Natural killer cell (primary cell): ENCODE measurements at places on chromosomes 2 and 18. TPM values are rescaled to one million over a fixed set of nuclear protein-coding genes. Genes with fewer than 3 reads are reported as not detected.

- H3K4me3 ChIP-seq: no peak overlapping the region
- H3K27ac ChIP-seq: no peak overlapping the region
- no peak for DNase-seq
Observed at GRCh38 chr2:69704446-69704845, 37.5 kb upstream of the ANXA4 start.

DNA sequence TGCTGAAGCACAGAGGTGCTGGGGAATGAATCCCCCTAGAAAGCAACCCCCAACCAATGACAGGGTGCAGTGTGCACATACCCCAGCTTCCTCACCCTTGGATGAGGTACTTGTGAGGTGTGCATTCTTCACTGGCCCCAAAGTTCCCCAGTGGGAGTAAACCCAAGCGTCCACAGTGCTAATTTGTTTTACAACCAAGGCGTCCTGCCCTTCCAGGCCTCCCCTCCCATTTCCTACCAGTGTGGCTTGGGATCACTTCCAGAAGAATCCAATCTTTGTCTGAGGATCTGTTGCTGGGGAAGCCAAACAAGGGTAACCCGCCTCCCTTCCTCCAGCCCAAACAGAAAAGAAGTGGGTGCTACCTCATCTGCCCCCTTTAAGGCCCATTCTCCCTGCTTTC, 40.3 kb upstream of the TEX51 start:
- H3K4me3 ChIP-seq: no peak overlapping the region
- no peaks in the 10 kb centered on the region for H3K27me3 ChIP-seq
- H3K4me1 ChIP-seq: no peaks in the 10 kb centered on the region
- no peak for DNase-seq
- no peaks in the 10 kb centered on the region for H3K36me3 ChIP-seq

DNA sequence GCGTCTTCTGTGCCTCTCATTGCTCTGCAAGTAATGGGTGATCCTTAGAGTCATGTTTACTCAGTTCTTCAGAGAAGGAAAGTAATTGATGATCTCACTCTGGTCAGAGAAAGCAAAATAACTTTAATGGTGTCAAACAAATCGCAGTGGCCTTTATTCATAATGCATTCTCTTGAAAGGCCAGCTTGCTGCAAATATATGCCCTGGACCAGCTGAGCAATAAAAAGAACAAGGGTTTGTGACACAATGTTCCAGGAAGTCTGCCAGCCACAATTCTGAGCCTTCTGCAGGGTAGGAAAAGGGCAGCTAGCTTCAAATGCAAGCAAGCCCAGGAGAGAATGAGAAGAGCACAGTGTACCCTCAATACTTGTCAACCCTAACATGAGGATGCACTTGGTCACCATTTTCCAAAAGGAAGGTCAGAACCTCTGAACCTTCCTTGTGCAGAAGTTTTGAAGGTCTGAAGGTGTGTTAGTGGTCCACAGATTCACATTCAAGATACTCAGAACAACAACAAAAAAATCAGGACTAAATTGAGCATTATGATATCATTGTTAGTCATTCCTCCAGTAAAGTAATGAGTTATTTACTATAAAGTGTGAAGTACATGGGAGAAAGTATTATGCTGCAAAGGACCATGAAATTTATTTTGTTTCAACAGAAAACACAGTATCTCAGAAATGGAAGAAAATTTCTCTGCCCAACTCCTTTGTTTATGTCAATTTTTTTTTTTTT, 355.6 kb downstream of the PAX3 start:
- no peak overlapping the region for H3K4me3 ChIP-seq
- no peak for DNase-seq
- H3K4me1 ChIP-seq: no peaks in the 10 kb centered on the region
- no peaks in the 10 kb centered on the region for H3K36me3 ChIP-seq
- H3K27me3 ChIP-seq: no peaks in the 10 kb centered on the region

DNA sequence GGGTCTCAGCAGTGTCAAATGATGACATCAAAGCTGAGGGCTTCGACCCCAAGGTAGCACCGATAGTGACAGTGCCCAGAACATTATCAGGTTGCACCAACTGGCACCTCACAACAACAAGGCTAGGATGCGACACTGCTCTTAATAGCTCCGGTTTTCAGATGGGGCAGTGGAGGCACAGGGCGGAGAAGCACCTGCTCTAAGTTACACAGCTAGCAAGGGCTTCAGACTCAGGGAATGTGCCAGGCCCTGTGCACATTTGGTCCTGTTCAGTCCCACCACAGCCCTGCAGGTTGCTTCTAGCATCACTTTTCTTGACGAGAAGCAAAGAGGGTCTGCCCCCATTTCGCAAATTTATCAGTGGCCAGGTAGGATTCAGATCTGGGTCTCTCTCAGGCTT, 74.1 kb downstream of the DGKD start:
- H3K27ac ChIP-seq: no peak overlapping the region
- no peaks in the 10 kb centered on the region for H3K27me3 ChIP-seq
- DNase-seq: no peak
- H3K4me1 ChIP-seq: peaks cover 19% of the 10 kb centered on the region

DNA sequence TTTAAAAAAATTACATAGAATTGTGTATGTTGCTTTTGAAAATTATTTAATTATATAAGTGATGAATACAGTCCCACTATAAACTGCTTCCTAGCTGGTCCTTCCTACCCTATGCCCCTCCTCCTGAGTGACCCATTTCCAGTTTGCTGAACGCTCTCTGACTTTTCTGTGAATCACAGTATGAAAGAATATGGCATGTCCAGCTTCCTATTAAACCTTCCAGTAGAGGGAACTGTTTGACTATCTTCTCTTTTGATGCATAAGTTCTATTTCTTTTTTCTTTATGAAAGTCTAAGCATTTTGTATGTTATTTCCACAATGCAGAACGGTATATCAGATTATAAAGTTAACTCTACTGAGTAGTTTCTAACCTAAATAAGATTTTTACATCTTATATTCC, 41.3 kb downstream of the PSMG2 start:
- no peaks in the 10 kb centered on the region for H3K27me3 ChIP-seq
- no peak overlapping the region for H3K27ac ChIP-seq
- peak; percentile 68 for DNase-seq
- H3K36me3 ChIP-seq: no peaks in the 10 kb centered on the region

- no peaks in the 10 kb centered on the region for H3K4me1 ChIP-seq
- H3K27ac ChIP-seq: no peak overlapping the region
- H3K27me3 ChIP-seq: peaks cover 3% of the 10 kb centered on the region
- no peak overlapping the region for H3K4me3 ChIP-seq
- H3K36me3 ChIP-seq: no peaks in the 10 kb centered on the region
Observed at GRCh38 chr2:70344195-70344594, 42.3 kb upstream of the FAM136A start.

GRCh38 chr18:37711766-37712505, 146.3 kb upstream of the CELF4 start:
- no peaks in the 10 kb centered on the region for H3K27me3 ChIP-seq
- DNase-seq: no peak
- H3K4me3 ChIP-seq: no peak overlapping the region
- H3K27ac ChIP-seq: no peak overlapping the region

DNA sequence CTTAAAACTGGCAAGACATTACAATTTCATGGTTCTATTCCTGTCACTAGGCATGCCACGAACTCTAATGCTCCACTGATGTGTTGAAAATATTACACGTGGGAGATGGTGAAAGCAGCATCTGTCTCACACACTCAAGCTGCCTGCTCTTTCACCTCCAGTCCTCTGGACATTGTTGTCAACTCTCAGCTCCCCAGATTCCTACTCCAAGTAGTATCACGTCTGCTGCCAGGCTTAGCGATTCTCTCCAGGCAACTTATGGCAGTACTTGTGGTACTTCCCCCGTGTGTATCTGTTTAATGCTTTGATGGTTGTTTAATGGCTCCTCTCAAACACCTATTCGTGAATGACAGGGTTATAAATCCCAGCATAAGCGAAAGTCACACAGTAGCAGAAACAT, 103.8 kb downstream of the TMEFF2 start:
- H3K4me1 ChIP-seq: no peaks in the 10 kb centered on the region
- H3K4me3 ChIP-seq: no peak overlapping the region
- no peak for DNase-seq
- H3K27me3 ChIP-seq: no peaks in the 10 kb centered on the region
- no peak overlapping the region for H3K27ac ChIP-seq

DNA sequence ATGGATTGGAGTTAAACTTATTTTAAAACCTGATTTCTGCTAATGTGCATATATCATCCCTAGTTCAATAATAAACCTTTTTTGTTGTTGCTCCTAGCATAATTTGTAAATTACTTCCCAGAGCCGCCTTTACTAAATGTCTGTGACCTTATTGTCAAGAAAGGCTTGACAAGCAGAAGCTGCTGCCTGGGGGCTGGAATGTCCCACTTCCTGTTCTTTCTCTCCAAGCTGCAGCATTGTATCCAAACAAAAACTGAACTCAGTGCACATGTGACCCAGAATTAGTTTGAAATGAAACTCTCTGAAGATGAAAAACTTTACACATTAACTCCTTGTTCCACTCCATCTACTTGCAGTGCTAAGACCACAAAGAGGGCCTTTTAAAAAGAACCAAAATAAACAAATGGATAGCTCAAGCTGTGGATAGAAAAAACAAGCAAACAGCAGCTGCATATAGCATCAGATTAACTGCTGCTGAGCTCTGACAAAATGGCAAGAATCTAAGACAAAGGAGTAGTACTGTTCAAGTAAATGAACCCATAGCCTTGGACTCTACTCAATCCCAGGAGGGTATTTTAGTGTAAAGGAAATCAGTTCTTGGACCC, 99.8 kb upstream of the NEUROD1 start:
- no peaks in the 10 kb centered on the region for H3K36me3 ChIP-seq
- H3K4me1 ChIP-seq: no peaks in the 10 kb centered on the region
- DNase-seq: no peak
- H3K27ac ChIP-seq: no peak overlapping the region
- H3K4me3 ChIP-seq: no peak overlapping the region
- H3K27me3 ChIP-seq: no peaks in the 10 kb centered on the region

GRCh38 chr18:62336618-62337017, 11.5 kb downstream of the TNFRSF11A start:
- H3K4me3 ChIP-seq: no peak overlapping the region
- peaks cover 29% of the 10 kb centered on the region for H3K4me1 ChIP-seq
- no peaks in the 10 kb centered on the region for H3K36me3 ChIP-seq
- DNase-seq: no peak
- H3K27ac ChIP-seq: no peak overlapping the region

The PLGLB2 gene
- total RNA-seq: 3.5 TPM
